Stimulated activated CD8-positive, alpha-beta memory T cell treated with anti-CD3 and anti-CD28 coated beads, Interleukin-7, amount 100 ng/mL, for 1 hour (primary cell): ENCODE measurements at places on chromosomes 5 and 9.
A peak's percentile ranks its signal among the peaks of the same experiment; 100 is the strongest.

DNA sequence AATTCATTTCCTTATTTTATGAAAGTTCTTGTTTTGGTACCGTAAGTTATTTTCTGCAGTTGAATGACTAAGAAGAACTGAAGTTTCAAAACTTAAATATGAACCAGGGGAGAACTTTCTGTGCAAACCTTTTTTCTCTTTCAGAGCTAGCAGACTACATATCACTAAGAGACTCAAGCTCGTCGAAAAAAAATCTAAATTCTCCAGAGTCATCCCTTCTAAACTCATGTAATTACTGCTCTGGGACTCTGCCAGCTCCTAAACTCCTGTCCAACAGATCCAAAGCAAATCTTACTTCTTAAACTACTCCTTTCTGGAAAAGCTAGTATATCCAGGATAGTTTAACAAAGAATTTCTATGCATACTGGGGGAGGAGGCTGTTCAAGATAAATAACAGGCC is 87.0 kb upstream of the NR5A1 start:
- no peak for DNase-seq

GRCh38 chr9:137280474-137281344 is 3.2 kb downstream of the TOR4A start:
- DNase-seq: no peak

DNA sequence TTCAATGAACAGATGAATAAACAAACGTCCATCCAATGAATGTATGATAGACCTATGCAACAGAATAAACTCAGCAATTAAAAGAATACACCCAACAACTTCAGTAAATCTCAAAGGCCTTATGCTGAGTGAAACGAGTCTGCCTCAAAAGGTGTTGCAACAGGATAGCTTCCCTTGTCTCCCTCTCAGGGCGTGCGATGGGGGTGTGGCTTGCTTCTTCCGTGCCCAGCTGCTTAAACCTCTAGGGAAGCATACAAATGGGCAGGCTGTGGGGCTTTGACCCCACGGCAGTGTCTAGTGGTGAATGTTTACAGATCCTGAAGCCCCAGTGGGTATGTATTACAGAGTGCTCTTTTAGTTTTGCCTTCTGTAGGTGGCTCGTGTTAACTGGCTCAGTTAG is 87.0 kb upstream of the CCL21 start:
- DNase-seq: no peak

DNA sequence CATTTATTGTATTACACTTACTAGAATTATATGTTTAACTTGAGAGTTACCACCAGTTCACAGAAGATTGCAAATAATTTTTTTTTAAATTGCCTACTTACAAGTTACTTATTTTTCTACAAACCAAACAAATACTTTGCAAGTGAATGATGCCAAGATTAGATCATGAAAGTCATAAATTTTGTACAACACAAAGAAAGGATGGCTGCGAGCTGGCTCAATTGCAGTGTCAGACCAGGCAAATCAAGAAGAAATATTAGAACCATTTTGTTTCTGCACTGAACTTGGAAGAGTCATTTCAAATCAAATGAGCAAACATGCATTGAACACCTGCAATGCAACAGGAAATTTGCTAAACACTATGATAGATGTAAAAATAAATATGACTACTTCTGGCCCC is 97.3 kb downstream of the PLCXD3 start:
- no peak for DNase-seq

- DNase-seq: no peak
These were observed 120.0 kb upstream of the CACNA1B start for GRCh38 chr9:137757613-137758029.

DNA sequence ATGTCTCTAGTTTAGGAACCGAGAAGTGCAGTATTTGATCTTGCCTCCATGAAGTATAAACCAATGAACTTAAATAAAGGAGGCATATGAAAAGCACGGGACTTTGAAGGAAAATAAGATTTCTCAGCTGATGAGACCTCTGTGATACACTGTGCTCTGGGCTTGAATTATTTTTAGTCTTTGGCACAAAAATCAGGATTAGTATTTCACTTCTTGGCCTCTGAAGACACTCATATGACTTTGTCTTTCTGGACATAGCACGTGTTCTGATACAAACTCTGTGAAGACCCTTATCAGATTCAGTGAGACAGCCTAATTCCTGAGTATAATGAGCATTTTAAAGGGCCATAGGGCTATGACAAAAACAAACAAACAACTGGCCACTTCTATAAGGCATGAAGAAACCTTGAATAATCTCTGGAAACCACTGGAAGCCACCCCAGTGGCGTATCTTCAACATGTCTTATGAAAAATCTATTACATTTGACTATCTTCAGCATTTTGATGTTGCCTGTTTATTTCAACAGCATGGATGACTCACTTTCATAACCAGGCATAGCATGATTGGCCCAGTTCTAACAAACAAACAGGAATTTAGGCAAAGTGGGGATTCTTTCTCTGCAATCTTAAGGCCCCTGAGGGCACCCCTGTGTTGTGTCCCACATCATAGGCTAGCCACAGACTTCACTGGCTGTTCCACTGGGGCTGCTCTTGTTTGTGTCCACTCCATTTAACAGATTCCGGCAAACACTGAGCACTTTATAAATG is 90.3 kb upstream of the ZNF462 start:
- no peak for DNase-seq

DNA sequence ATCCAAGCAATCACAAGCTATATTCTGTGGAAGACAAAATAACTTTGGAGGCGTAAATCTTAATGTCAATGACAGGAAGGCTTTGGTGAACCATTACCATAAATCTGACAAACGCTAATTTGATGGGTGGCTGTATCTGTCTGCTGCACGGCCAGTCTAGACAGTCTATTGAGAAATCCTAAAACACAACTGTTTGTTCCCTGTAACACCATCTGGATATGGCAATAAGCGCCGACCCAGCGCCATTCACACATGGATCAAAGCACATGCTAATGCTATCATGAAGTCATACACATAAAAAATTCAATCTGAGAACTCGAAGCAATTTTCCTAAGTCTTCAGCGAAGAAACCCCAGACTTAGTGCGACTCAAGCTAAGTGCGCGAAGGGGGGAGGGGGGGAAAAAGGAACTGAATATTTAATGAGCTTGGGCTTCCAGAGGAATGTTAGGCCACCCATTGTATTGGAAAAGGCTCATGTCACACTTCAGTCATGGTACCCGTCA is 95.1 kb downstream of the ARL15 start:
- DNase-seq: no peak

DNA sequence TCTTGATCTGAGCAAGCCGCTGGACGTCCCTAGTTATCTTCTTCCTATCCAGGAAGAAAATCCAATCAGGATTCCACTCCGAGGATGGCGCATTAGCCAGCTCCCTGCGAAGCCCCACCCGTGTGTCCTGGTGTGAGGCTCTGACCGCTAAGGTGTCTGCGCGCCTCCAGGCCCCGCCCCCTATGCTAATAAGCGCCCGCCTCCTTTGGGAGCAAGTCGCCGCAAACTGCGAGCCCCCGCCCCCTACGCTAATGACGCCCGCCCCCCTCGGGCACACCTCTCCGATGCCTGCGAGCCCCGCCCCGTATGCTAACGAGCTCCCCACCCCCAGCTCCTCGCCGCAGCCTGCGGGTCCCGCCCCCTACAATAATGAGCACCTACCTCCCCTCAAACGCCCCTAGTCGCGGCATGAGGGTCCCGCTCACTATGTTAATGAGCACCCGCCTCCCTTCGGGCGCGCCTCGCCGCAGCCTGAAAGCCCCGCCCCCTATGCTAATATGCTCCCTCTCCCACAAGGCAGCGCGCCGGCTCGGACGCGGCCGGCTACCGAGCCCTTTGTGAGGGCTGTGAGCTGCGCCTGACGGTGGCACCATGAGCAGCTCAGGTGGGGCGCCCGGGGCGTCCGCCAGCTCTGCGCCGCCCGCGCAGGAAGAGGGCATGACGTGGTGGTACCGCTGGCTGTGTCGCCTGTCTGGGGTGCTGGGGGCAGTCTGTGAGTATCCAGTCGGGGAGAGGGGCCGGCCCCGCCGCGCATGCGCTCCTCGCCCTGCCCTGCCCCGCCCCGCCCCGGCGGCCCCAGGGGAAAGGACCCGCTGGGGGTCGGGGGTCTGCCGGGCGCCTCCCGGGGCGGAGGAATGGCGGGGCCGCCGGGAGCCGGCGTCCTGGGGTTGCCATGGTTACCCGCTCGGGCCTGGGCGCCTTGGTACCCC is at the start of gene CACFD1:
TSS of gene CACFD1 (plus strand) at position 503 of the 929 bp plus-strand sequence. CDS start at position 592, 89 bp downstream.
- peak; percentile 86 for DNase-seq

GRCh38 chr5:54620141-54620933 is 102.8 kb downstream of the SNX18 start:
- DNase-seq: no peak

DNA sequence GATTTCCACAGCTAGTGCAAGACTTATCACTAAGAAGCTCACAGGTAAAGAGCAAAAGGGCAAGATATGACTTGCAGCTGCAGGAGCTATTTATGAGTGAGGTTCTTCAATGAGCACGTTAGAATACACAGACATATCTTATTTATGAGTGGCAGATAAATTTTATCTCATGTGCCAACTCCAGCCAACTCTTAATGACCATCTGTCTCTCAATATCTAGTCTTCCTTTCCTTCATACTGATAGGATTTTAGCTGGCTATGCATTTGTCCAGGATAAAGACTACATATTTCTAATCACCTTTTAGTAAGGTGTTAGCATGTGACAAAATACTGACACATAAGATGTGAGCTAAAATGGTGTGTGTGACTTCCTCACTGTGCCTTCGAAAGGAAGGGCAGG is 304.5 kb downstream of the TRPM3 start:
- DNase-seq: no peak
